Glutamatergic neuron (in vitro differentiated cells): ENCODE measurements at places on chromosomes 4 and X. TPM values are rescaled to one million over a fixed set of nuclear protein-coding genes. Genes with fewer than 3 reads are reported as not detected.

HPGD gene
- 0.64 TPM for total RNA-seq

ZNF157 gene
- 2.9 TPM for total RNA-seq

- no peak for DNase-seq
Measured at GRCh38 chrX:99480728-99481127, 929.3 kb downstream of the PCDH19 start.

DNA sequence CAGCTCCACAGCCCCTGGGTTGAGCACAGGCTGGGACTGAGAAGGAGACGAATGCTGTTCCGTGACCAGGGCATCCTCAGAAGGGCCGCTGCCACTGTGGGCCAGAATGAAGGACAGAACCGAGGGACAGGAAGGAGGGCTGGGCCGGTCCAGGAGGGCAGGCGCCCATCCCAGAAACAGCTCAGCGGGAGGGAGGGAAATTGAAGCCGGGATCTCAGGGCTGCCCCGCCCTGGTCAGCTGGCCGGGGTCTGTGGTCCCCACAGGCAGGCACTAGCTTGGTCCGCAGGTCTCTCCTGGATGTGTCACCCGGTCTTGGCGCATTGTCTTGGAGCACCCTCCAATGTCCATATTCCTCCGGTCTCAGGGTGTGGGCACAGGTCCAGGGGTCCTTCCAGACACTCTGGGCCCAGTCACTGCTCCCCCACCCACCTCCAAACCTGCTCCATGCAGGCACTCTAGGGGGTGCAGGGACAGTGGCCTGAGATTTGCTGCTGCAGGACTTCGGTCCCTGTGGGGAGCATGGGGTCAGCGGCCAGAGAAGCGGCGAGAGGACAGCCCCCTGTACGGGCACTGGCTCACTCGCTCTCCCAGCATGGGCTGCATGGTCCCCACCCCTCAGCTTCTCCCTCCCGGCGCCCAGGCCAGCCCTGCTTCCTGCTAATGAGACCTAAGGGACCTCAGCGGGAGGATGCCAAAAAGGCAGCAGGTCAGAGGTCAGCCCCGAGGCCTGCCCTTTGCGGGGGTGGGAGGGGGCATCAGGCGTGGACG is 23.9 kb upstream of the MXD4 start:
- peak; percentile 58 for DNase-seq

DNA sequence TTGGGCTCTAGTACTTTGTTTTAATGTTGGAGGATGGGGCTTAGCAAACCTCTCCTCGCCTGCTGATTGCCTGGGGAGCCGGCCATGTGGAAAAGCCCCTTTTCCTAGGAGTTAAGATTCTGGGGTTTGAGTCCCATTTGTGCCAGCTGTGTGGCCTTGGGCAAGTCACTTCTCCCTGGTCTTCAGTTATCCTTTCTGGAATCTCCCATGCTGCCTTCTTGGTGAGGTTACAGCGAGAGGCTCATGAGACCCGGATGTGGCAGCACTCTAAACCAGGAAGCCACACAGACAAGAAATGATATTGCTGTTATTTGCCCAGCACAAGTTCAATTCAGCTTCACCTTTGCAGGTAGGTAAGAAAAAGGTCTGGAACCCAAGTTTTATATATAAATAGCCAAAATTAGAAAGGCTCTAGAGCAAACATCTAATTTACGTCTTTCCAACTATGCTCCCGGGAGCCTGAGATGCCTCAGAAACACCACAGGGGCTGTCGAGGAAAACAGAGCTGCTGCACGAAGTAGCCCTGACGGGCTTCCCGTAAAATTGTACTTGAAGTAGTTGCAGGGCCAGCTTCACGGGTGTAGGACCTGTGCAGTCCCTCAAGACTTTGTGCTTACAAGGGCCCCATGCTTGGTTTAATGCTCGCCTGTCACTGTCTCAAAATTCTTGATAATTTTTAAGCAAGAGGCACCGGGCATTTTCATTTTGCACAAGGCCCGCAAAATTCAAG is 8.3 kb upstream of the SASH3 start:
- DNase-seq: no peak

GRCh38 chr4:2587213-2587823 is 50.9 kb downstream of the FAM193A start:
- no peak for DNase-seq

DNA sequence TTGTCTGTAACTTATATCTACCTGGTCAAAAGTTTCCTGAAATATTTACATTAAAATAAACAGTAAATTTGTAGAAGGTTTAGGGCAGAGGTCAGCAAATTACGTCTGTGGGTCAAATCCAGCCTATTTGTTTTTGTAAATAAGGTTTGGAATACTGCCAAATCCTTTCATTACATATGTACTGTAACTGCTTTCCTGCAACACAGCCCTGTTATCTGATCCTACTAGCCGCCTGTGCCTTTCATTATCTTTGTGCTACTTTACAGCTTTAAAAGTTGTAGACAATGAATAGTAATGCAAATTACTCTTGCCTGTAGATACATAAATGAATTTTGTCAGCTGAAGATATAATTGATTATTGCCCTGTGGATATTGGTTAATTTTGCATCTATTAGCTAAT is 369.6 kb upstream of the SLC7A11 start:
- DNase-seq: no peak
